ENCODE measurements at places on chromosomes 12 and 14. TPM values are rescaled to one million over a fixed set of nuclear protein-coding genes. Genes with fewer than 3 reads are reported as not detected.
A peak's percentile ranks its signal among the peaks of the same experiment; 100 is the strongest.

- peak; percentile 79 for DNase-seq
Observed at GRCh38 chr14:98819132-98819866, 452.7 kb downstream of the BCL11B start.

GRCh38 chr12:84397846-84398245, 514.8 kb downstream of the SLC6A15 start:
- no peak for DNase-seq

The DNAJC22 gene
- total RNA-seq: not detected

GRCh38 chr12:130614530-130614905, 101.6 kb downstream of the RIMBP2 start:
- DNase-seq: no peak

DNA sequence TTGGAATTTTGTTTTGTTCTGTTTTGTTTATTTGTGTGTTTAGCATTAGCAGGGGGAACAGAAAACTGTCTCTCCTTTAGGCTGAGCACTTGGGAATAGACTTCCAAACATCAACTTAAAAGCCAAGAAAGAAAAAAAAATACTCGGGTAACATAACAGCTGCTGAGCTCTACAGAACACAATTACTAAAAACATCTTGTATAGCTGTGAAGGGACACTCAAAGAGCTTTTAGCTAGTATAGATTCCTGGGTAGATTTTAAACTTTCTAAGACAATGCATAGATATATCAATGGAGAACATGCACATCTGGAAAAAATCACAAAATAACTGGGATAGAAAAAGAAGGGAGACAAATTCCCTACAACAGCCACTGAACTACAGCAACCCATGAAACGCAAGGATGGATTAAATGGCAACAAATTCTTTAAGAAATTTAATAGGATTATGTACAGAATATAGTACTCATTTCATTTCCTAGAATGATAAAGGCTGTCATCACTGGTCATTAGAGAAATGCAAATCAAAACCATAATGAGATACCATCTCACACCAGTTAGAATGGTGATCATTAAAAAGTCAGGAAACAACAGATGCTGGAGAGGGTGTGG, 174.3 kb upstream of the KRR1 start:
- DNase-seq: no peak

The UBE3B gene
- 34.7 TPM for total RNA-seq

GRCh38 chr12:117352883-117353282, 8.5 kb downstream of the NOS1 start:
- no peak for DNase-seq

- no peak for DNase-seq
Observed at GRCh38 chr12:109264095-109264942, 44.8 kb downstream of the FOXN4 start.

The PARPBP gene
- 1.1 TPM for total RNA-seq

The POTEG gene
- total RNA-seq: not detected

- no peak for DNase-seq
Observed at GRCh38 chr12:65608319-65608916, 215.9 kb upstream of the HMGA2 start.

The IL26 gene
- not detected for total RNA-seq

The GZMH gene
- 0.98 TPM for total RNA-seq

- peak; percentile 82 for DNase-seq
Observed at GRCh38 chr12:3119756-3120601, 42.8 kb downstream of the TSPAN9 start.

GRCh38 chr14:28294834-28295440, 471.6 kb upstream of the FOXG1 start:
- no peak for DNase-seq

DNA sequence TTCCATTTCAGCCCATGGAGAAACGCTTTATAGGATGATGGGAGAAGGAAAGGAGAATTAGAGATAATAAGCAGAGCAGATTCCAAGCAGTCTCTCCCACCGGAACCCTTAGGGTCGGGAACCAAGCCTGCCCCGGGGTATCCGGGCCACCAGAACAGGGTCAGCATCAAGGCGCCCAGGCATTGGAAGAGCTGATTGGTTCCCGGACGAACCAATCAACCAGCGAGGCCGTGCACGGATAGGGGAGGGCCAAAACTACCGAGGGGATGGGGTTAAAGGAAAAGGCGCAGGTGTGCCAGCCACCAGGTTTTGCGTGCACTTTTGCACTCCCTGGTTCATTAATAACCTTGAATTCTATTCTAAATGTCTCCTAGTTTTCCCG, 1.7 kb downstream of the PPM1H start:
- DNase-seq: no peak

GRCh38 chr14:104894331-104895206, 29.5 kb downstream of the CEP170B start:
- no peak for DNase-seq

GRCh38 chr12:8099235-8099634, 17.2 kb downstream of the NECAP1 start:
- no peak for DNase-seq

The CHGA gene
- total RNA-seq: not detected

- peak; percentile 47 for DNase-seq
Observed at GRCh38 chr12:57152639-57153038, 5.2 kb upstream of the LRP1-AS start.

GRCh38 chr14:75279153-75279762, 630 bp downstream of the FOS start:
- DNase-seq: no peak

GRCh38 chr14:51552768-51553404, 98.8 kb upstream of the FRMD6 start:
- DNase-seq: peak; percentile 86

- no peak for DNase-seq
Observed at GRCh38 chr14:61387076-61387475, 65.7 kb downstream of the PRKCH start.

DNA sequence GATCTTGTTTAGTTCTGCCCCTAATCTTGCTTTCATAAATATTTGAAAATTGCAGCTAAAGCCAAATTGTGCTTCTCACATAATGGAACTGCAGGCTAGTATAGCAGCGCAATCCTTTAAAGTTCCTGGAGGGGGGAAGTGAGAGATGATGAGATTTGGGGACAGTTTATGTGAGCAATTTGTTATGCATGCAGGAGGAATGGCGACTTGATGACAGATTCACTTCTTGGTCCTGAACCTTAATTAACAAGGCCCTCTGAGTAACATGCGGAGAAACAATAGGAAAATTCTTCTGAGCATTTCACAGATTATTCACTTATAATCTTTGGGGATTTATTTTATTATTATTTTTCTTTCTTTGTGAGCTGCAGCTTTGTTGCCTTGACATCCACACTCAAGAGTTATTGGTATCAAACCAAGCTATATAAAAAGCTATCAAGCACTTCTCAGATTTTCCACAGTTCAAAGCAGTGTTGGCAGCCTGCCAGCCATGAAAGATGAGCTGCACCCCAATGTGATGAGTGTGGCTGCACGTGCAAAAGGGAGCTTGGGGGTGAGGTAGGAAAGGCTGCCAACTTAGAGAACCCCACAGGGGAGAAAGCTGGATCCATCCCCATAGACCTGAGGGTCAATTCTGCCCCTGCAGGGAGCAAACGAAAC, 1662.2 kb upstream of the FLRT2 start:
- DNase-seq: no peak

The LRR1 gene
- total RNA-seq: 7.9 TPM

The GRIN2B gene
- total RNA-seq: 0.16 TPM

- no peak for DNase-seq
Observed at GRCh38 chr12:108561852-108562347, 496 bp upstream of the ISCU start.

DNA sequence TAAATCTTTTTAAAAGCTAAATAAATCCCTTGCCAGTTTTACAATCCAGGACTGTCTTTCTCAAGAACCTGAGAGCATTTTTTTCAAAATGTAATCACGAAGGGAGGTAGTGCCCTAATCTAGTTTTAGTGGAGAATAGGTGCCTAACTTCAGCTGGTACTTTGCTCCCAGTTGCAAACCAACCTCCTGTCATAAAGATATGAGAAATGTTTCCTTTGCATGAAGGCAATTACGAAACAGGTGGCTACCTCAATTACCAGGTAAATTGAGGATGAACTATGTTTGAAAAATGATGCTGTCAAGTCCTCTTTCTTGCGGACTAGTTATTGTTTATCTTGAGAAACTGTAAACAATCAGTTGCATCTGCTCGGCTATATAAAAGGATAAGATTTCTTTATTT, 437.9 kb downstream of the DAD1 start:
- DNase-seq: no peak

- DNase-seq: no peak
Observed at GRCh38 chr12:75933101-75933500, 98.5 kb downstream of the PHLDA1 start.
